ENCODE measurements at places on chromosomes 7 and 10. TPM values are rescaled to one million over a fixed set of nuclear protein-coding genes. Genes with fewer than 3 reads are reported as not detected.

GRCh38 chr7:95927756-95928155 lies 155.4 kb downstream of the DYNC1I1 start:
- no peak for DNase-seq

DNA sequence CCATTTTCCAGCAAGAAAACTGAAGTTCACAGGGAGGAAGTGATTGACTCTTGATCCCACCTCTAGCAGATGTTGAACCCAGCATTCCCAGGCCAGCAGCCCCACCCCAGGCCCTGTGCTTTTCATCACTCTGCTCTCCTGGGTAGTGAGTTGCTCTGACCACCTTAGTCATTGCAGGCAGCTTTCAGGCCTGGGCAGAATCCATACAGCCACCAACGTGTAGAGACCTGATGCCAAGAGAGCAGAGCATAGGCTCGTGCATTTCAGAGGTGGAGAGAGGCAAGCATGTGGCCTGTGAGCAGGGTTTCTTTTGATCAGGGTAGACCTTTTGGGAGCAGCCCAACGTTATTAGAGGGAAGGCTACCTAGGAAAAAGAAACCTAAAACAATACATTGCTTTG lies 334.6 kb downstream of the PTEN start:
- no peak for DNase-seq

SUN1 gene
- total RNA-seq, result 71.6 TPM

DNA sequence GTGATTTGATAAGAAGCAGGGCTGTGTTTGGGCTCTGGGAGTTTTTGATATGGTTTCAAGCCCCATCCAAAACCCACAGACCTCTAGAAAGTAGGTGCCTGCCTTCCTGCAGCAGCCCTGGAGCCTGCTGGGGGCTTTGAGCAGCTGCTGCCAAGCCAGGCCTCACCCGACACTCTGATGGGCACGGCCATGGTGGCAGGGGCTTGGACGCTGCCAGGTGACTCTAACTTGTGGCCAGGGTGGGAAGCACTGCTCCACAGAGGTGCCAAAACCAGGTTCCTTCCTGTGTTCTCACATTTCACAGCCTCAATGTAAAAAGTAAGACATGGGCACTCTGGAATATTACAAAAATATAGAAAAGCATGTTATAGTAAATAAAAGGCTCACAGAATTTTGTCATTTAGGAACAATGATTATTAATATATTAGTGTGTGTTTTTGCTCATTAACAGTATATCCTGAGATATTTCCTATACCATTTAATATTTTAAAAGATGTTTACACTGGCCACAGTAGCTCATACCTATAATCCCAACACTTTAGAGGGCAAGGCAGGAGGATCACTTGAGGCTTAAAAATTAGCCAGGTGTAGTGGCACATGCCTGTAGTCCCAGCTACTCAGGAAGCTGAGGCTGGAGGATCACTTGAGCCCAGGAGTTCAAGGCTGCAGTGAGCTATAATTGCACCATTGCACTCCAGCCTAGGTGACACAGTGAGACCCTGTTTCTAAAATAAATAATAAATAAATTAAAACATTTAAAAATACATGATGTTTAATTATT lies 95.1 kb downstream of the EGFR start:
- no peak for DNase-seq

SLC29A4 gene
- 2.5 TPM for total RNA-seq

DNA sequence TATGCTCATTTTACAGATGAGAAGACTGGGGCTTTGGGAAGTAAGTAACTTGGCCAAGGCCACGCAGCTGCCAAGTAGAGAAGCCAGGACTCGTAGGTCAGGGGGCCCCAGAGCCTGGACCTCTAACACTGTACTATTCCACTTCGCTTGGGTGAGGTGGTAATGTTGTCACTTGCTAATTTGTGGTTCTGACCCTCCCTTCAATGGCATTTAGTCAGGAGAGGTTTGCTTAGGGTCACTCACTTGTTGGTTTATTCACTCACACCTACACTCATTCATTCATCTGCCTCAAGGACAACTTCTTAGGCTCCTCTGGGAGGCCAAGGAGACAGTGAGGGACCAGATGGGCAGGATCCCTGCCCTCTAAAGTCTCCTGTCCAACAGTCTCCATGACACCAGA lies 21.3 kb downstream of the BTBD16 start:
- no peak for DNase-seq

TMEM26 gene
- not detected for total RNA-seq

GRCh38 chr10:131584287-131584686 lies 272.8 kb upstream of the TCERG1L start:
- DNase-seq, result no peak

LIPM gene
- not detected for total RNA-seq

DNA sequence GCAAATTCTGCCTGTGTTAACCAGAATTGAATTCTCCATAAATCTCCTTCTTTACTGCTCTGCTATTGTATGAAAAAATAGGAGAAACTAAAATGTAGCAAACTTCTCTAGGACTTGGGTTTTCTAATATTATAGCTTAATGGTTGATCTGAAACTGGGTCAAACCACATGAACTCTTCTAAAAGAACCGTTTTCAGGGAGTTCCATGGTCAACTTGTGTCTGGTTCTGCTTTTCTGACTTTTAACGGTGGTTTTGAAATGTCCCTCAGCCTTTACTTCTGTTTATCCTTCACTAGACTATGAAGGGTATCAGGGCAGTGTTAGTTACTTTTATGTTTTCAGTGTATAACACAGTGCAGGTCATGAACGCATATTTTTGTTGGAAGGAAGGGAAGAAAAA lies 242.2 kb downstream of the TSPAN12 start:
- DNase-seq, result no peak

DNA sequence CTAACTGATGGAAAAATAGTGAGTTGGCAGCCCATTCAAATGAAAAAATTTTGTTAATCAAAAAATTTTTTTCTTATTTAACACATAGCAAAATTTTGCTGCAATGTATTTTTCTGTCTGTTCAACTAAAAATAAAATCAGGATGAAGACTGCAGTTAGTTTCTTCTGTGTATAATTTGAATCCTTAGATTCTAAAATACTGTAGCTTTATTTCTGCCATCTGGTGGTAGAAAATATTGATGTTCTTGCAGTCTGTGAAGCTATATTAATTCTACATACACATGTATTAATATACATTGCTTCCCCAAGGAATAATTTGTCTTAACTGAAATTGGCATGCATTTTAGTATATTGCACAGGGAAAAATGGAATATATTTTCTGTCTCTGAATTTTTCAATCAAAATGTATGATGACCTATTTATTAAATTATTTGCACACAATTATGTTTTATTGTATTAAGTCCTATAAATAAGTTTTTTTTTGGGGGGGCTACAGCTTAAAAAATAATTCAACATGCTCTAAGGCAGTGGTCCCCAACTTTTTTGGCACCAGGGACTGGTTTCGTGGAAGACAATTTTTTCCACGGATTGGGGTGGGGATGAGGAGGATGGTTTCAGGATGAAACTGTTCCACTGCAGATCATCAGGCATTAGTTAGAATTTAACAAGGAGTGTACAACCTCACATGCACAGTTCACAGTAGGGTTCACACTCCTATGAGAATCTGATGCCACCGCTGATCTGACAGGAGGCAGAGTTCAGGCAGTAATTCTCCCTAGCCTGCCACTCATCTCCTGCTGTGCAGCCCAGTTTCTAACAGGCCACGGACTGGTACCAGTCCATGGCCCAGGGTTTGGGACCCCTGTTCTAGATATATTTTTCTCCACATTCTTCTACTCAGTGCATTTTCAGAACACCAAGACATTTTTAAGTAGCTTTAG lies 119.4 kb downstream of the GNAT3 start:
- DNase-seq, result no peak

ELMO1 gene
- total RNA-seq, result 75.3 TPM

FAM25C gene
- total RNA-seq, result not detected

GRCh38 chr10:96133135-96133534 lies 3.0 kb downstream of the ZNF518A start:
- DNase-seq, result no peak

GRCh38 chr10:101607124-101607523 lies 19.0 kb downstream of the DPCD start:
- DNase-seq, result no peak

UNCX gene
- total RNA-seq, result not detected

- DNase-seq, result no peak
Observed at GRCh38 chr10:80415734-80416478, 7.6 kb downstream of the PRXL2A start.

DNA sequence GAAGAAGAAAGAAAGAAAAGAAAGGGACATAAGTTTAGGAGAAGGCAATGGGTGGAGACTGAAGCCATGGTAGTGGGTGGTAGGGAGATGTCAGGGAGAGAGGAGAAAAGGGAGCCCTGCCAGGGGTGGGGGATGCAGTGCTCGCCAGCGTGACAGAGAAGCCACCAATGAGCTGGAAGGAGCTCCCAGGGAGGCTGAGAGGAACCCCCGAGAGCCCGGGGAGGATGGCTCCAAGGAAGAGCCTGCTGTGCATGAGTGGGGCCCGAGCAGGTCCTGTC lies 141.2 kb upstream of the SHH start:
- DNase-seq, result no peak

CFAP43 gene
- not detected for total RNA-seq

- peak; percentile 18 for DNase-seq
Observed at GRCh38 chr10:42836771-42837468, 54.3 kb downstream of the BMS1 start.

GRCh38 chr7:54969208-54969967 lies 49.4 kb upstream of the EGFR start:
- DNase-seq, result no peak

DNA sequence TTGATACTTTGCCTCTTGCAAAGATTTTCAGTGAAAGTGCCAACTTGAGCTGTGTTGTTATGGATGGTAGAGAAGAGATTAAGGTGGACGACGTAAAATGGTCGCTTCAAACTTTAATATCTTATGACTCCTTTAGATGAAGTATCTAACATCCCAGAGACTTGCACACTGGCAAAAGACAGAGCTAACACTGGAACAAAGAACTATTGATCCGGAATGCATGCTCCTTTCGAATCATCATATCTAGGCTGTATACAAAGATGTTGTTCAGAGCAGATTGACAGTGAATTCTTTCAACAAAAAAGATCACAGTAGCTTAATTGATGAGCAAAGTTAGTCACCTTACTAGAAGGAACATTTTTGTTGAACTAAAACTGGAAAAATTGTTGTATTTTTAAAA lies 592.7 kb downstream of the NXPH1 start:
- no peak for DNase-seq

TYW1B gene
- 1.6 TPM for total RNA-seq

GRCh38 chr10:76353237-76353851 lies 921.9 kb downstream of the LRMDA start:
- DNase-seq, result no peak

- no peak for DNase-seq
Observed at GRCh38 chr7:50640256-50640655, 75.1 kb upstream of the DDC start.

CALHM1 gene
- total RNA-seq, result not detected

Data from activated CD8-positive, alpha-beta T cell treated with anti-CD3 and anti-CD28 coated beads for 36 hours (primary cell).